ENCODE measurements at places on chromosomes 3 and 15.
A peak's percentile ranks its signal among the peaks of the same experiment; 100 is the strongest.

- peaks cover 29% of the 10 kb centered on the region for H3K27me3 ChIP-seq
- DNase-seq: no peak
- no peak overlapping the region for H3K4me3 ChIP-seq
Observed at GRCh38 chr15:44101286-44101685, 93.8 kb downstream of the FRMD5 start.

- H3K36me3 ChIP-seq: peaks cover 18% of the 10 kb centered on the region
- no peak for DNase-seq
- H3K4me3 ChIP-seq: no peak overlapping the region
- no peak overlapping the region for H3K27ac ChIP-seq
- H3K27me3 ChIP-seq: no peaks in the 10 kb centered on the region
Observed at GRCh38 chr15:88655103-88655553, 16.3 kb downstream of the ISG20 start.

GRCh38 chr3:179840985-179841384, 188.1 kb downstream of the USP13 start:
- no peaks in the 10 kb centered on the region for H3K36me3 ChIP-seq
- H3K27ac ChIP-seq: no peak overlapping the region
- no peak for DNase-seq
- no peaks in the 10 kb centered on the region for H3K4me1 ChIP-seq
- no peak overlapping the region for H3K4me3 ChIP-seq

DNA sequence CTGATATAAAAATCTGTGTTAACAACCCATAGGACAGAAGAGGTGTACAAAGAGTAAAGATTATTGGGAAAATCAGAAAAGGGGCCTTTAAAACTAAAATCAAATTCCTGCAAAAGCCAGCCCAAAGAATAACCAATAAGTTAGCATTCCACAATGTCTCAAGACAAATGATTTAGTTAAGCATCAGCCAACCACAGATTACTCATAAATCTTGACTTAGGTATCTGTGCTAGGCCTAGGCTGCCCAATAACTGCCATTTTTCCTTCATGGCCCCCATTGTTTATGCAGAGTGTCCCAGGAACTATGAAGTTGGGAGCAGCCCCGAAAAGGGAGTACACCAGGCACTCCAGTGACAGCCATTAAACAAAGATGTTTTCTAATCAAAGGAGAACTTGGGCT, 7.4 kb downstream of the TRANK1 start:
- H3K36me3 ChIP-seq: no peaks in the 10 kb centered on the region
- H3K4me3 ChIP-seq: no peak overlapping the region
- H3K27me3 ChIP-seq: peaks cover 18% of the 10 kb centered on the region
- no peak overlapping the region for H3K27ac ChIP-seq

GRCh38 chr3:99637368-99638111, 854 bp upstream of the COL8A1 start:
- H3K4me3 ChIP-seq: peak overlapping the region; percentile 61
- H3K27ac ChIP-seq: peak overlapping the region; percentile 46
- no peaks in the 10 kb centered on the region for H3K36me3 ChIP-seq
- peaks cover 14% of the 10 kb centered on the region for H3K4me1 ChIP-seq
- peaks cover 76% of the 10 kb centered on the region for H3K27me3 ChIP-seq

DNA sequence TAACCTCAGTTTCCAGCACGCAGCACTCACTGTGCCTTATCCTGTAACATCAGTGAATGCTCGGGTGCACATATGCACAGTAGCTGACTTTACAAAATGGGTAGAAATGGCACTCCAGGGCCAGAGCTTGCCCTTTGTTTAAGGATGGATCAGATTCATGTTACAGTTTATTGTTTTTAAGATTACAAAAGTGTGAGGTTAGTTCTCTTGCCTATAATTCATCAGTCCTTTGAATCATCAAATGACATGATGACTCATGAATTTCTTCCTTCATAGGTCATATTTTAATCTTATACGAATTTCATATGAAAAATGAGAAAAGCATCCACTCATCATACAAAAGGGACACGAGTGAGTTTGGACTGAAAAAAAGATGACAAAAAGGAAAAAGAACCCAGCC, 545.3 kb downstream of the GBE1 start:
- no peaks in the 10 kb centered on the region for H3K4me1 ChIP-seq
- H3K27me3 ChIP-seq: no peaks in the 10 kb centered on the region
- H3K36me3 ChIP-seq: no peaks in the 10 kb centered on the region
- H3K27ac ChIP-seq: no peak overlapping the region

GRCh38 chr15:66735909-66736305, 33.9 kb downstream of the SMAD6 start:
- no peak overlapping the region for H3K4me3 ChIP-seq
- DNase-seq: no peak
- no peaks in the 10 kb centered on the region for H3K36me3 ChIP-seq
- no peak overlapping the region for H3K27ac ChIP-seq

GRCh38 chr15:34984889-34985630, 3.0 kb downstream of the ZNF770 start:
- no peak overlapping the region for H3K27ac ChIP-seq
- H3K4me3 ChIP-seq: peak overlapping the region; percentile 17
- DNase-seq: no peak
- no peaks in the 10 kb centered on the region for H3K27me3 ChIP-seq
- peaks cover 33% of the 10 kb centered on the region for H3K4me1 ChIP-seq
- peaks cover 56% of the 10 kb centered on the region for H3K36me3 ChIP-seq

- peak overlapping the region; percentile 61 for H3K4me3 ChIP-seq
- H3K36me3 ChIP-seq: peaks cover 16% of the 10 kb centered on the region
- no peak for DNase-seq
- H3K4me1 ChIP-seq: peaks cover 89% of the 10 kb centered on the region
- no peaks in the 10 kb centered on the region for H3K27me3 ChIP-seq
Observed at GRCh38 chr3:4900298-4900697, 78.9 kb upstream of the BHLHE40 start.

DNA sequence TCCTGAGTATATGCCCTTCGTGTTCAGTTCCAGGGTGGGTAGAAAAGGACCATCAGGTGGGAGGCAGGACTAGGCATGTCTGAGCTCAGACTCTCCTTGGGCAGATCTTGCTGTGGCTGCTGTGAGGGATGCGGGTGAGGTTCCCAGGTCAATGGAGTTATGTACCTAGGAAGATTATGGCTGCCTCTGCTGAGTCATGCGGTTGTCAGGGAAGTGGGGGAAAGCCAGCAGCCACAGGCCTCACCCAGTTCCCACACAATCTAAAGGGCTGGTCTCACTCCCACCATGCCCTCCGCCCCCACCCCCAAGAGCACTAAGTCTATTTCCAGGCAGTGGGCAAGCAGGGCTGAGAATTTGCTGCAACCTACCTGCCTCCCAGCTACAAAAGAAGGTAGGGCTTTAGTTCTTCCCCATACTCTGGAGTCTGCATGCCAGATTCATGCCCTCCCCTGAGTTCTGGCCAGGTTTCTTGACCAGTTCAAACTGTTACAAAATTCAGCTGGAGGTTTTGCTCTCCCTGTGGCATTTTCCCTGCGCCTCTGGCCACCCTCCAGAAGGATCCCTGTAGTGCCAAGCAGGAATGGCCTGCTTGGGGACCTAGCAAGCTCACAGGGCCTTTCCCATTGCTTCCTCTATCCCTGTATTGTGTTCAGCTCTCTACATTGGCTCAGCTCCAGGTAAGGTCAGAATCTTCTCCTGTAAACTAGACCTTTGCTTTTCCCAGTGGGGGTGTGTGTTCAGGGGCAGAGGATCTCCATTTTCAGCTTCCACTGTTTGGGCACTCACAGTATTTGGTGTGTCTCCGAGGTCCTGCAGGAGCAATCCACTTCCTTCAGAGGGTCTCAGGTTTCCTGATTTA, 12.7 kb upstream of the TMCO5A start:
- DNase-seq: no peak
- H3K27ac ChIP-seq: no peak overlapping the region
- no peaks in the 10 kb centered on the region for H3K4me1 ChIP-seq
- no peaks in the 10 kb centered on the region for H3K27me3 ChIP-seq

DNA sequence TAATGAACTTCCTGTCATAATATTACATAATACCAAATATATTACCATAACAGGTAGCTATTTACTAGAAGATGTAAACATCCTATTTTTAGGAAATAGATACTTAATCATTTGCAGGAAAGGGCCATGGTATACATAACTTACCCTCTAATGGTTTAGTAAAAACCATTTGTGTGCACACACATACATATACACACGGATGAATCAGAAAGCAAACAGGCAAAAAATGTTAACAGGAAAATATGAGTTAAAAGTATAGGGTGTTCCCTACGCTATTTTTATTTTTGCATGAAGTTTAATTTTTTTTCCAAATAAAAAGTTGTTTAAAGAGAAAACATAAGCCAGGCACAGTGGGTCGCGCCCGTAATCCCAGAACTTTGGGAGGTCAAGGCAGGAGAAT, 34.6 kb downstream of the FAM174B start:
- no peaks in the 10 kb centered on the region for H3K36me3 ChIP-seq
- H3K4me1 ChIP-seq: peaks cover 12% of the 10 kb centered on the region
- peaks cover 3% of the 10 kb centered on the region for H3K27me3 ChIP-seq

All from activated T-helper 2 cell treated with anti-CD3 and anti-CD28 coated beads, Interferon-gamma antibody, Interleukin-2, Interleukin-4, amounts not matched to agents 10 μg/mL and 5 μg/mL and 100 μg/mL, durations not matched to agents 14 hours and 24 hours and 36 hours (primary cell).